M059J (cell line): ENCODE measurements at places on chromosomes 7 and 10.

GRCh38 chr7:24879291-24879690 is 100.7 kb downstream of the OSBPL3 start:
- DNase-seq: no peak

- DNase-seq: no peak
These were observed 60.3 kb upstream of the FEZF1 start for GRCh38 chr7:122364761-122365280.

- no peak for DNase-seq
These were observed 29.0 kb downstream of the PDGFA start for GRCh38 chr7:490461-491291.

DNA sequence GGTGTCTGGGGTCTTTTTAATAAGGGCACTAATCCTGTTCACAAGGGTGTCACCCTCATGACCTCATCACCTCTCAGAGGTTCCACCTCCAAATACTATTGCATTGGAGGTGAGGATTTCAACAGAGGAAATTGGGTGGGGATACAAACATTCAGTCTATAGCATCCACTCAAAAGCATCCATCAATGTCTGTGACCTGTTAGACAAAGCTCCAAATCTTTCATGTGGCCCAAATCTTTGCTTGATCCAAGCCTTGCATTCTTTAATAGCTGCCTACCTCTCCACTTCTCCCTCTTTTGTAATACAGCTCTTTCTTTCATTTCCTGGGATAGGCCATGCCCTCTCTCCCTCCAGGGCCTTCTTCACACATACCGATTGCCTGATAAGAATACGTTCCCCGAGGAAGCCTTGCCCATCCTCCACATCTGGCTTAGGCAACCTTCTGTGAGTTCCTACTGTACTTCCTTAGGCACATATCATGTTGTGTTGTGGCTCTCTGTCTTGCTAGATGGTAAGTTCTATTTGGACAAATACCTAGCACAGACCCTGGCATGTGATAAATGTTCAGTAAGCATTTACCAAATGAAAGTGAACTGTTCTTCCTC is 66.1 kb downstream of the CREM start:
- no peak for DNase-seq

DNA sequence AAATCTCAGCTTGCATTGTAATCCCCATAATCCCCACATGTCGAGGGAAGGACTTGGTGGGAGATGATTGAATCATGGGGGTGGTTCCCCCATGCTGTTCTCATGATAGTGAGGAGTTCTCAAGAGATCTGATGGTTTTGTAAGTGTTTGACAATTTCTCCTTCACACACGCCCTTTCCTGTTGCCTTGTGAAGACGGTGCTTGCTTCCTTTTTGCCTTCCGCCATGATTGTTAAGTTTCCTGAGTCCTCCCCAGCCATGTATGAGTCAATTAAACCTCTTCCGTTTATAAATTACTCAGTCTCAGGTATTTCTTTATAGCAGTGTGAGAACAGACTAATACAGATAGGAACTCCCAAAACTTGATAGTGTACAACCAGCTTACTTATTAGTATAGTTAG is 98.6 kb downstream of the CREM start:
- DNase-seq: no peak

- DNase-seq: no peak
These were observed 129.0 kb upstream of the AGR3 start for GRCh38 chr7:17010637-17011300.

GRCh38 chr10:101284744-101285463 is 55.6 kb upstream of the LBX1 start:
- no peak for DNase-seq

GRCh38 chr10:104391969-104392296 is 38.3 kb downstream of the CFAP58 start:
- no peak for DNase-seq

DNA sequence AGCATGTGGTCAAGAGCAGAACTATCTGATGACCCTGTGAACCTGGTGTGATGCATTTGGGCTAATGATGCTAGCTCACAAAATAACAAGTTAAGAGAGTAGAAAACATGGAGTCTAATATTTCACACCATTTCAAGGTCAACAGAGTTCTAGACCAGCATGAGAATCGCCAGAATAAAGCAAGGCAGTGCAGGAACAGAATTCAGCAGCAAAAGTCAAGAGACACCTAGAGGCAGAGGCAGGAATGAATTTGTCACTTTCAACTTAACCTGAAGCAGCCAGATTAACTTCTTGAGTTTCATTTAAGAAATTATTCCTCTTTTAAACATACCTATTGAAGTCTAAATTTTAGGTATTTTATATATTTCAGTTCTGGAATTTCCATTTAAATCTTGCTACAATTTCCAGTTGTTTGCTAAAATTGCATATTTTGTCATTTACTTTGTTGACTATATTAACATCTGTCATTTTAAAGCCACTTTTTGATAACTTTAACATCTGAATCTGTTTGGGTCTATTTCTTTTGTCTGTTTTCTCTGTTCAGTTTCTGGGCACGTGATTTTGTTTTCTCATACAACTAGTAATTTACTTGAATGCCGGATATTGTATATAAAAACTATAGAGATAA is 44.2 kb upstream of the PRSS58 start:
- DNase-seq: peak; percentile 30

GRCh38 chr10:78914060-78914378 is 154.7 kb upstream of the ZMIZ1 start:
- no peak for DNase-seq

DNA sequence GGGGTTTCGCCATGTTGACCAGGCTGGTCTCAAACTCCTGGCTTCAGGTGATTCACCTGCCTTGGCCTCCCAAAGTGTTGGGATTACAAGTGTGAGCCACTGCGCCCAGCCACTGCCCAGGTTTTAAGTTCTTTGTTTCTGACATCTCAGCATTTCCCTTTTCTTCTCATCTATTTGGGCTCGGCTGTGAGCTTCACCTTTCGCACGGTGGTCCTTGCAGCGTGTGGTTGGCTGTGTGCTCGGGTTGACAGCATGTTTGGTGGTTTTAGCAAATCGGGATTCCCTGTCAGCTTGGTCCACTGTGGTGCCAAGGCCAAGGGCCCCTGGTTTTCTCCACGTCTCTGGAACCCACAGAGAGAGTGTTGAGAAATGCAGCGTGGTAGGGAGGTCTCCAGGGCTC is 138.8 kb downstream of the DNAJB6 start:
- DNase-seq: no peak

DNA sequence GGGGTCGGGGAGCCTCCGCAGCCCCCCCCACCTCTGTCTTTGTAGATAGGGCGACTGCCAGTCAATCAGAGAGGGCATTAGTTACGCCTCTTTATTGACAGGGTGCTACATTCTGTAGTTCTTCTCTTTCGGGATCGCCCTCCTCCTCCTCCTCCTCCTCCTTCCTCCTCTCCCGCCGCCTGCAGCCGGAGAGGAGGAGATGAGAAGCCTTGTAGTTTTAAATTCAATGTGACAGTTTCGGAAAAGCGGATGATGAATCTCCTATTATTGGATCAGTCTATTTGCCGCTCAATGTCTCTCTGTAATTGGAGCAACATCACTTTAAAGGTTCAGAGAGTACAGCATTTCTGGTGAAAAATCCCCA is 587 bp upstream of the UNCX start:
- DNase-seq: no peak

DNA sequence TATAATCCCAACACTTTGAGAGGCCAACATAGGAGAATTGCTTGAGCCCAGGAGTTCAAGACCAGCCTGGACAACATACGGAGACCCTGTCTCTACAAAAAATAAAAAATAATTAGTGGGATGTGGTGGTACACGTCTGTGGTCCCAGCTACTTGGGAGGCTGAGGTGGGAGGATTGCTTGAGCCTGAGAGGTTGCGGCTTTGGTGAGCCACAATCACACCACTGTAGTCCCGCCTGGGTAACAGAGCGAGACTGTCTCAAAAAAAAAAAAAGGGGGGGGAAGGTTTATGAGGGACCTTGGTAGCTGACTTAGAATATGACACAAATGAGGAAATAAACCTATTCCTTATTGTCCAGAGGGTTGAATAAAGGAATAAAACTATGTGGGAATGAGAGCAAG is 30.8 kb downstream of the SCD start:
- no peak for DNase-seq

GRCh38 chr7:5773661-5774086 is 7.8 kb downstream of the RNF216 start:
- peak; percentile 99 for DNase-seq

GRCh38 chr10:28575852-28576251 is 42.9 kb downstream of the WAC start:
- DNase-seq: no peak
